ENCODE measurements at places on chromosomes 3 and 15.

DNA sequence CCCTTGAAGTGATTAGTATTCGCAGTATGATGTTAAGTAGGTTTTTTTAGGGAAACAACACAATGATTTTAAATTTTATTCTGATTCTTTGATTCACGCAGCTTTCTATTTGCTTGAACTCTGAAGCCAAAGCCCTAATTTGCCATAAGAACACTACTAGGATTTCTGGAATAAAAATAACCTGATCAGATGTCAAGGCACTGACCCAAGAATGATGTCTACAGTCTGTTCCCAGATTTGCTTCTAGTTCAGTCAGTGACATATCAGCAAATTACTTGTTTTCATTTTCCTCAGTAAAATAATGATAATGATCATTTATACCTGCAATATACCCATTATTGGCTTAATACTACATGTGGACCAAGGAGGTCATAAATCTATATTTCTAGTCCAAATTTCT lies 179.5 kb upstream of the EIF1B start:
- no peak for DNase-seq

GRCh38 chr3:54967731-54968161 lies 39.9 kb upstream of the LRTM1 start:
- no peak for DNase-seq

GRCh38 chr3:30167541-30168011 lies 438.8 kb upstream of the TGFBR2 start:
- no peak for DNase-seq

- no peak for DNase-seq
These were observed 460.6 kb upstream of the ALCAM start for GRCh38 chr3:104906001-104906639.

GRCh38 chr3:56800832-56801661 lies 702 bp downstream of the ARHGEF3 start:
- no peak for DNase-seq

- DNase-seq: no peak
These were observed 8.4 kb downstream of the FRMD5 start for GRCh38 chr15:44186705-44187104.

- DNase-seq: no peak
These were observed 1.3 kb downstream of the DGKG start for GRCh38 chr3:186360779-186361178.

GRCh38 chr3:40800343-40800742 lies 275.6 kb downstream of the ZNF621 start:
- no peak for DNase-seq

DNA sequence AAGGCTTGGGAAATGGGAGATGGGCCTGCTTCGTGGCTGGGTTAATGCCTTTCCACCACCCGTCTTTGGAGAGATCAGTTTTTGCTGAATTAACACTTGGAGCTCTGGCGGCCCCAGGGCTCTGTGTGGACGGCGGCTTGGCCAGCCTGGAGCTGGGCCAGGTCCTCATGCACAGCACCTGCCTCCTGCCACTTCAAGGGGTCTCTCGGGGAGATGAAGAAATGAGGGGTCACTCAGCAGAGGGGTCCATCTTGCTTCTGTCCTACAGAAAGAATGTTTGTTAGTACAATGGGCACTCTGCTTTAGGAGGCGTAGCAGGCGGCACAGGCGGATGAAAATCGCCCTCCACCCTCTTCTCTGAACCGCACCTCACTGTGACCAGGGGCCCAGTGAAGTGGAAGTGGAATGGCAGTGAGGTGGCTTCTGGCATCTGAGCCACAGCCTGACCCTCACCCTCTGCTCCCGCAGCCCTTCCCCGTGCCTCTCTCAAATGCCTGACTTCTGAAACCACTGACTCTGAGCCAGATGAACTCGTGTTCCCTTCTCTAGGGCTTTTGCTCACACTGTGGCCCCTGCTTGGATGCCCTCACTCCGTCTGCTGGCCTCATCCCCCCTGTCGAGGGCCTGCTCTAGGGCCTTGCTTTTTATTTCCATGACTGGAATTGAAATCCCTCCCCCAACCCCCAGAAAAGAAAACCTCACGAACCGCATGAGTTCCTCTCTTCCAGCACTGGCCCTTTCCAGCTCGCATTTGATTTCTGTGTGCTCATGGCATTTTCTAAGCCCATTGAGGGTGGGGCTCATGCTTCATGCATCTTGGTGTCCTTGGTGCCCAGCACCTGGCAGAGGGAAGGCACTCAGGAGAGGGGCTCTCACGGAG lies 42.2 kb downstream of the CHDH start:
- no peak for DNase-seq

- DNase-seq: no peak
These were observed 63.9 kb downstream of the TMCC1 start for GRCh38 chr3:129829640-129830039.

All from stimulated activated CD8-positive, alpha-beta memory T cell treated with anti-CD3 and anti-CD28 coated beads, Interleukin-2, amount 100 ng/mL, for 1 hour (primary cell).